NCI-H2171 (cell line): ENCODE measurements at places on chromosomes 5 and 9.

- peak; percentile 32 for DNase-seq
Measured at GRCh38 chr9:10534850-10535249, 78.0 kb downstream of the PTPRD start.

GRCh38 chr9:129544761-129545160, 76.1 kb downstream of the C9orf50 start:
- no peak for DNase-seq

DNA sequence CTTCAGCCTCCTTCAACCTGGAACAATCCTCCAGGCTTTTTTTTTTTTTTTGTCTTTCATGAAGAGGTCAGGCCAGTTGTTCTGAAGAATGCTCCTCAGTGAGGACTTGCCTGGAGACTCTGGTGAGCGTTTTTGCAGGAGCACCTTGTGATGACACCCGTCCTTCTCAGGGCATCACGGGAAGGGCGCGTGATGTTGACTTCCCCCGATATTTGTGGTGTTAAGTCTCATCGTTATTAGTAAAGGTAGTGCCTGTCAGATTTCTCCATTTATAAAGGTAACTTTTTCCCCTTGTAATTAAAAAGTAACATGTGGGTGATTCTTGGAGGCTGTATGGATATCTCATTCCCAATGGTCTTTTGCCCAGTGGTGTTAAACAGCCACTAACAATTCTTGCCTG, 11.1 kb upstream of the PSMB7 start:
- no peak for DNase-seq

GRCh38 chr5:5637173-5637572, 214.7 kb downstream of the ICE1 start:
- no peak for DNase-seq

- no peak for DNase-seq
Measured at GRCh38 chr9:77277719-77278118, 100.4 kb downstream of the VPS13A start.
